ENCODE measurements at places on chromosomes 13 and 19. TPM values are rescaled to one million over a fixed set of nuclear protein-coding genes. Genes with fewer than 3 reads are reported as not detected.

Gene ZNF549
- total RNA-seq: 2.7 TPM

Gene LYL1
- total RNA-seq: 2.6 TPM

Gene ANO8
- total RNA-seq: 24.5 TPM

DNA sequence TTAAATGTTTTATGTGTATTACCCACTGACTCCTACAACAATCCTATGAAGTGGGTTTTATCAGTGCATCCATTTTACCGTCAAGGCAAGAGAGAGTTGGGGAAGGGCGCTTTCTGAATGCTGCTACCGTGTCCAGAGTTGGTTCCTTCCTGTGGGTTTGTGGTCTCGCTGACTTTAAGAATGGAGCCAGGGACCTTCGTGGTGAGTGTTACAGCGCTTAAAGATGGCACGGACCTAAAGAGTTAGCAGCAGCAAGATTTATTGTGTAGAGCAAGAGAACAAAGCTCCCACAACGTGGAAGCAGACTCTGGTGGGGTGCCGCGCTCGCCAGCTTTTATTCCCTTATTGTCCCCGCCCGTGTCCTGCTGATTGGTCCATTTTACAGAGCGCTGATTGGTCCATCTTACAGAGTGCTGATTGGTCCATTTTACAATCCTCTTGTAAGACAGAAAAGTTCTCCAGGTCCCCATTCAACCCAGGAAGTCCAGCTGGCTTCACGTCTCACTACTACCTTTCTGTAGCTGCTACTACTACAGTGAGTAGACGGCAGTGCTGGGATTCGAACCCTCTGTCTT, 6.1 kb downstream of the OSCAR start:
- no peak for DNase-seq

Gene PEAK3
- not detected for total RNA-seq

DNA sequence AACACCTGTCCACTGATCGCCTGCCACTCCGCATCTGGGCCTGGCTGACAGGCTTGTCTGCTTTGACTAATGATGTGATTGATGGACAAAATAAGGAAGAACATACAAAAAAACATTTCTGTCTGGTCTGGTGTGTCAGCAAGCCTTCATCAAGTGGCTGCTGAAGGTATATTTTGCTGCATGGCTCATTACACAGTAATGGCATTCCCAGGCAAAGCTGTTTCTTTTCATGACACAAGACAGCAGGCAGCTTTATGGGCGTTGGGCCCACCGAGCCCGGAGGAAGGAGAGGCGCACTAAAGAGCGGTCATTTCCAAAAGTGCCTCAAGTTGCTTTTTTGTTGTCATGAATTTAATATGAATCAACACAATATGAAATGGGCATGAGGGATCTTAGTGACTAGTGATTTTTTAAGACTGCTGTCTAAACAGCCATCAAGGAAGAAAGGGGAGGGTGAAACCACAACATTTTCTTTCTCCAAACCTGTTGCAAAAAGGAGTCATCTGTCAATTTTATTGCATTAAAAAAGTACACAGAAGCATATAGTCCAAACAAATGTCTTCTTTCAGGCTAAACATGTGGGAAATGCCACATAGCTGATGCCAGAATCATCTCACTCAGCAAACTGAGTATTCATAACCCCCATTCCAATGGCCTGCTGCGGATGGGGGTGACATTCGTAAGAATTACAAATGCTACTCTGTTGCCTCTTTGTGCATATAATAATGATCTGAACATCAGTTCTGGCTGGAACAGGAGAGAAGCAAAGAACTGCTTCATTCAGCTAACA, 476.6 kb downstream of the ZNF536 start:
- DNase-seq: no peak

- DNase-seq: no peak
Measured at GRCh38 chr13:105788530-105788929, 746.9 kb downstream of the EFNB2 start.

Gene ZNF541
- total RNA-seq: not detected

DNA sequence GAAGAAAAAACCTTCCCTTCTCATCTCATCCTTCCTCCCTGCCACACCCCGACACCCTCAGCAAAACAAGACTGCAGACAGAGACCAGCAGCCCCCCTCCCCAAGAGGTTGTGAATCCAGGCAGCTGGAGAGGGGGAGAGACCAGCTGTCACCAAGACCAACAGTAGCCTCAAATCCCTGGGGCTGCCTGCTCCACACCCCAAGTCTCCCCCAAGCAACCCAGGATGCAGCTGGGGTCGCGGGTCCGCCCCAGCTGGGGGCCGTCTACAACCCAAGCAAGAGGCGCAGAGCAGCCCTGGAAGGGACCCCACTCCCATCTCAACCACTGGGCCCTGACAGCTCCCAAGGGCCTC, 7.1 kb downstream of the KLF16 start:
- no peak for DNase-seq

Gene LRRC63
- not detected for total RNA-seq

GRCh38 chr13:42137856-42138537, 89.5 kb downstream of the DGKH start:
- DNase-seq: no peak

DNA sequence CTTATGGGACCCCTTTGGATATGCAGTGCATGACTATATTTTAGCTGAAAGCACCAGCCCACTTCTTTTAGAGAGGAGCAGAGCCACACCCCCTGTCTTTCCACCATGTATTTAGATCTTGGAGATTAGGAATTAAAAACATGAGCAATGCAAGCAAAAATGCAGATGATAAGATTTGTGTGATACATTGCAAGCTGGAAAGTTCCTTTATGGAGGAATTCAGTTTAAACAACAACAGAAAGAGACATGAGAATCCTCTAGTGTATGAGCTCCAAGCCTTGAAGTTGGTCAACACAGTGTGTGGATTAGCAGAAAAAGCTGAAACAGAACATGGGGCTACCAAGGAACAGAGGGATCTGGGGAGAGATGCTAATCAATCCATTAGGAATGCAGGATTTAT, 529.8 kb upstream of the NBEA start:
- DNase-seq: no peak

- DNase-seq: no peak
Measured at GRCh38 chr19:18120127-18120526, 22.5 kb downstream of the MAST3 start.

Gene TMEM238
- total RNA-seq: 4.7 TPM

DNA sequence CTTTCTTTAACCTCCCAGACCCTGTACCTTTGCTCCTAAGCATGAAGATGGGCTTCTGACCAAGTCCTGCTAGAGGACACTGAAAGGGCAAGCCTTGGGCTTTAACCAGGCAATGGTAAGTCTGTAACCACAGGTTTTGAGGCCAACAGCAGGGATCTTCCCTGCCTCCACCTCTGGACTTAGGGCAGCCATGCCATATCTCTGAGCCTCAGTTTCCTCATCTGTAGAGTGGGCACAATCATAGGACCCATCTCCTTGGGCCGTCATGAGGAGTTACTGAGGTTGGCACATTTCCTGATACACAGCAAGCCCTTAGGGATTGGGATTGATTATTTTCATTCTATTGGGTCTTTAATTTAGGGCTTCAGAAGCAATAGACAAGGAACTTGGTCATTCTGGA, 14.7 kb downstream of the KLK1 start:
- DNase-seq: no peak

DNA sequence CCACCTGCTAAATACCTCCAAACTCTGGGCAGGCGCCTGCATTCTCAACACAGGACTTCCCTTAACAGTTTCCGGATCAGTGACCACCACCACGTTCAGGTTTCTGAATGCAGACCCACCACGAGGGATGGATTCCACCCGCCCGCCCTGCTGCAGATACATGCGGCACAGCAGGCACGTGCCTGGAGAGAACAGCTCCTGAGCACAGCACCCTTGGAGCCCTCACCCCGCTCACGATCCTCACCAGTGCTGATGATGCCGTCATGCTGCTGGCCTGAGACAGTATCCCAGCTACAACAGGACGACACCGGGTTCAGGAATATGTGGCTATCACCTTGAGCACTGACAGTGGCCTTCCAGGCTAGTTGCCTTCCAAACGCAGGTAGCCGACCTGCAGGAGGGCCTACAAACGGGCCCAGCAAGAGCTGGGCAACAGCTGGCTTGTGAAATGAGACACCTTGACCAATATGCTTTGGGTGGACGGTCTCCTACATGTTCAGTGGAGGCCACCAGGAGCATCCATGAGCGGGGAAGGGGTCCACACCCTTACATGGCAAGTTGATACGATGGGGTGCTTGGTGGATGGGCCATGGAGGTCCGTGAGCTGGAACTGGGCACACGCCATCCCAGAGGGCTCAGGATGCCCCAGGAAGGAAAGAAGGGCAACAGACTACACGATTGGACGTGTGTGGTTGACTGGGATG, 9.9 kb upstream of the QTRT1 start:
- DNase-seq: no peak

Gene PDE4A
- 6.4 TPM for total RNA-seq

Gene PLEKHJ1
- total RNA-seq: 50.1 TPM

DNA sequence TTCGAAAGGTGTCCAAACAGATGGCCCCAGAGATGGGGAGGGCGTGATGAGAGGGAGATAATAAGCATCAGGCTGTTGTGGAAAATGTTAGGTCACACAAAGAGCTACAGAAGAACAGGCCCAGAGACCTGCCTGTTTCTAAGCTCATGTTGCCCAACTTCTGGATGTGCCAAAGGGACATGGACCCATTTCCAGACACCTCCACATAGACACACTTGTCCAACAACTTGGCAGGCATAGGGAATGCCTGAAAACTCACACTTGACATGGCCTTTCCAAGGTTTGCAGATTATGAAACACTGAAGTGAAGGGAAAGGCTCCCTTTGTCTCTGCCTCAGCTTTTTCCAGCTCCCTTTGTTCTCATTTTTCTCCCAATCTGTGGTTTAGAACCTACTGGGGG, 43.5 kb upstream of the CYP2B6 start:
- no peak for DNase-seq

Gene FBN3
- not detected for total RNA-seq

DNA sequence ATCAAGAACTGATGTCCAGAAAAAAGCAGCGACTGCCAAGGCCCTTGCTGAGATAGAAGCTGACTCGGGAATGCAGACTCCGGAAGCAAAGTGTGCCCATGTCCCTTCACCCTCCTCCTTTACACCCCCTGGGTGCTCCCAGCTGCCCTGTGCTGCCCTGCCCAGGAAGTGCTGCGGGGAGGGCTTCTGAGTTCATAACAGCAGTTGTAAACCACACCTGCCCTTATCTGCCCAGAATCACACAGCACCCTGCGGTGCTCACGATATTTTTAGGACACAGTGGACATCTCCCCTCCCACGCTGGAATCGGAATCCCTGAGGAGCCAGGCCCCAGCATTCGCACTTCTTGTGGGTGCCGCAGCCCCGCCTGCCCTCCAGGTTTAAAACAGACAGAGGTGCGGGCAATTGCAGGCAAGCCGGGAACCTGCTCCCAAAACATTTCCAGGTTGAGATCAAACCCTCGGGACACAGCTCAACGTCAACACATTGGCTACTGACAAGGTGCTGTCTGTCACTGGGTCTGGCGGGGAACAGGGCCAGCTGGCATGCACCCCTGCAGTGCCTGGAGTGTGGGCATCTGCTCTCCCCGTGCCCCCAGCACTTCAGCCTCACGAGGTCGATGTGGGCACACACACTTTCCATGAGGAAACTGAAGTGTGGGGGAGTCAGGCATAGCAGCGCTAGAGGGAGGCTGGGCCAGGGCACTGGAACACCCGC, 36.8 kb downstream of the RAB20 start:
- peak; percentile 58 for DNase-seq

DNA sequence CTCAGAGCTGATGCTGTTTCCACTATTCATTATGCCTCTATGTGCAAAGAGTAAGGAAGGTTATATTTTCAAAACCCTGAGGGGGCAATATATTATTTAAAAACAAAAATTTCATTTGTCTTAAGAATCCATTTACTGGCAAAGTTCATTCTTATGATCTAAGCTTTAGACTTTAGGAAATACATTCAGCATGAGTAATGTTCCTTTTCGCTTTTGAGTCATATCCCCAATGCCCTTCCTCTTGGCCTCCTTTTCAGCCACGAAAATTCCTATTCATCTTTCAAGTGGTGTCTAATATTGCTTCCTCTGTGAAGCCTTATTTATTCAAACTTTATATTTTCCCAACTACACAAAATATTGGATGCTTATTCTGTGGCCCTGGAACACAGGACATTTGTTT, 1317.0 kb downstream of the PCDH9 start:
- no peak for DNase-seq

DNA sequence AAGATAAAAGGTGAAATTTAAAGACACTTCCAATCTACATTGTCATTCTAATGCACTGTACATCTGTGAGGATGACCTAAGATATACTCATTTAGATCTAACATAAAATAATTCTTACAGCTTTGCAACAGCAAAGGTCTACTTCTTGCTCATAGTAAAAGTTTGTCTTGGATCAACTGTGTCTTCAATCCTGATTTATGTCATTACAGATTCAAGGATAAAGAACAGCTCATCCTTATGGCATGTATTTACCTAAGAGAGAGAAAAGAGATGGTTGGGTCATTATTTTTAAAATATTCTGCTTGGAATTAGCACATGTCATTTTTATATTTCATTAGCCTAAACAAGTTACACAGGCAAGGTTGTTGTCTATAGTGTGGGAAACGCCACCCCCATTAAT, 2193.1 kb downstream of the PCDH9 start:
- DNase-seq: no peak

Gene TMEM150B
- total RNA-seq: not detected

Gene IL4I1
- 1.1 TPM for total RNA-seq

Gene PSG6
- total RNA-seq: not detected

Gene URAD
- not detected for total RNA-seq

Gene C19orf67
- not detected for total RNA-seq

Gene GRWD1
- 31.3 TPM for total RNA-seq

DNA sequence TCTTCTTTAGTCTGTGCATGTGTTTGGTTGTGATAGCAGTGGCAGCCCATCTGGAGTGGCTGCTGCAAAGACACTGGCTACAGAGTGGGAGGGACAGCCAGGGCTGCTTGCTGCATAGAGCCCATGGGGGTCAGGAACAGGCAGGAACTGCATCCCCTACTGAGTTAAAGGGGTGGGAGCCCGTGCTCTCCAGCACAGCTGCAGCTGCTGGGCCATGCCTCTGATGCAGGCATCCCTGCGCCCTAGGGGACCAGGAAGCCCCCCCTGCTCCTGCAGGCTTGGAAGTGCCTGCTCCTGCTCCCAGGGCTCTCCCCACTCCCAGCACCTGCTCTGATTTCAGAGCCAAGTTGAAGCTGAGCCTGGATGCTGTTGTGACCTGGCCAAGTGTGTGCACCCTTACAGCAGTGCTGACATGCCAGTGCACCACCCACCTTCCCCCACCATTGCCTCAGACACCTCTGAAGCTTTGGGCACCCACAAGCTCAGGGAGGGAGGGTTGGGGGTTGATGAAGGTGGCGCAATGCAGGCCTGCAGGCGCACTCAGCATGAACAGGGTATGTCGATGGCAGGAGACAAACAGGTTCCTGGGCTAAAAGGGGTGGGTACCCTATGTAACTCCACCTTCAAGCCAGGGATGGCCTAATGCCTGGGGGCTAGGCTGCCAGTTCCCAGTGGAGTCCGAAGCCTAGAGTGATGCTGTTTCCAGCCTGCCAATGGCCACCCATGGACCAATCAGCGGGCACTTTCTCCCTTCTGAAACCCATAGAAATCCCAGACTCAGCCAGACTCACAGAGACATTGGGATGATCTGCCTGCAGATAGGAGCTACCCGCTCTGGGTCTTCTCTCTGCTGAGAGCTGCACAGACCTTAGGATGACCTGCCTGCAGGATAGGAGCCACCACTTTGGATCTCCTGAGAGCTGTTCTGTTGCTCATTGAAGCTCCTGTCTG, 919.9 kb upstream of the MIR17HG start:
- no peak for DNase-seq

- no peak for DNase-seq
Measured at GRCh38 chr13:111337206-111337605, 16.8 kb downstream of the TEX29 start.

GRCh38 chr13:32165796-32166195, 134.2 kb downstream of the FRY start:
- no peak for DNase-seq

GRCh38 chr13:93336728-93337127, 110.1 kb downstream of the GPC6 start:
- DNase-seq: no peak

Gene FCAR
- total RNA-seq: not detected

Data from gastrocnemius medialis (tissue), 4 donors.